ENCODE measurements at places on chromosomes 16 and 17. TPM values are rescaled to one million over a fixed set of nuclear protein-coding genes. Genes with fewer than 3 reads are reported as not detected.

The SLC13A2 gene
- 40.5 TPM for total RNA-seq

- H3K27me3 ChIP-seq: no peaks in the 10 kb centered on the region
- H3K27ac ChIP-seq: no peak overlapping the region
- H3K4me3 ChIP-seq: no peak overlapping the region
- DNase-seq: peak; percentile 57
- no peaks in the 10 kb centered on the region for H3K36me3 ChIP-seq
These were observed 19.2 kb upstream of the ABAT start for GRCh38 chr16:8655184-8655717.

- H3K27ac ChIP-seq: no peak overlapping the region
- DNase-seq: no peak
- H3K4me1 ChIP-seq: no peaks in the 10 kb centered on the region
- H3K4me3 ChIP-seq: no peak overlapping the region
- H3K36me3 ChIP-seq: no peaks in the 10 kb centered on the region
These were observed 38.5 kb downstream of the RPH3AL start for GRCh38 chr17:313911-314613.

- H3K27me3 ChIP-seq: no peaks in the 10 kb centered on the region
- no peak for DNase-seq
- no peak overlapping the region for H3K4me3 ChIP-seq
- no peaks in the 10 kb centered on the region for H3K36me3 ChIP-seq
- H3K27ac ChIP-seq: no peak overlapping the region
These were observed 10.1 kb downstream of the MRM1 start for GRCh38 chr17:36611345-36612072.

GRCh38 chr17:41666708-41667279 lies 21.9 kb upstream of the EIF1 start:
- H3K27me3 ChIP-seq: no peaks in the 10 kb centered on the region
- no peaks in the 10 kb centered on the region for H3K4me1 ChIP-seq
- peak overlapping the region; percentile 41 for H3K4me3 ChIP-seq
- peak; percentile 92 for DNase-seq
- H3K27ac ChIP-seq: peak overlapping the region; percentile 84

- no peak overlapping the region for H3K27ac ChIP-seq
- H3K4me1 ChIP-seq: no peaks in the 10 kb centered on the region
- H3K27me3 ChIP-seq: no peaks in the 10 kb centered on the region
- H3K36me3 ChIP-seq: no peaks in the 10 kb centered on the region
These were observed 516 bp downstream of the ABR start for GRCh38 chr17:1179112-1179817.

GRCh38 chr16:2035431-2036199 lies 8.9 kb downstream of the NHERF2 start:
- H3K27me3 ChIP-seq: no peaks in the 10 kb centered on the region
- H3K4me1 ChIP-seq: peaks cover 28% of the 10 kb centered on the region
- H3K27ac ChIP-seq: peak overlapping the region; percentile 73
- peak overlapping the region; percentile 1 for H3K4me3 ChIP-seq

- peak overlapping the region; percentile 12 for H3K27ac ChIP-seq
- H3K4me1 ChIP-seq: peaks cover 6% of the 10 kb centered on the region
- no peak for DNase-seq
- H3K4me3 ChIP-seq: no peak overlapping the region
- H3K36me3 ChIP-seq: no peaks in the 10 kb centered on the region
These were observed 8.0 kb upstream of the UNK start for GRCh38 chr17:75776386-75777295.

The PITPNM3 gene
- total RNA-seq: 18.2 TPM

The CD300E gene
- 1.2 TPM for total RNA-seq

The TMEM114 gene
- not detected for total RNA-seq

The DPEP3 gene
- total RNA-seq: not detected

The TPSG1 gene
- 34.3 TPM for total RNA-seq

DNA sequence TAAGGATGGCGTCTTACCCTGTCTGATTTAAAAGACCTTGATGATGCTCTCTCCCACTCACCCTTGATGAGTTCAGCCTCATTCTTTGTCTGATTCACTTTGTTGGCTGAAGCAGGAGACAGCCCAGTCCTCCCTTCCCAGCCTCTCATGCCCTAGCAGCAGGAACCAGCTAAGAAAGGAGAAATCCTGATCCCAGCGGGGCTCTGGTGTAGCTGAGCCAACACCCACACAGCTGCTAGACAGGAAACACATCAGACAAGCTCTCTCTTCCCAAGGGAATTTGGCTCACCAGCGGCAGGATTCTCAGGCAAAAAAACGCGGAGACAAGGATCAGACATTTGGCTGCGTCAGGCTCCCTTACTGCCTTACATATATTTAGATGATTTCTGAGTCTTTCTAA lies 211.5 kb downstream of the CDH11 start:
- no peak overlapping the region for H3K4me3 ChIP-seq
- H3K36me3 ChIP-seq: no peaks in the 10 kb centered on the region
- H3K4me1 ChIP-seq: no peaks in the 10 kb centered on the region
- H3K27me3 ChIP-seq: no peaks in the 10 kb centered on the region
- no peak overlapping the region for H3K27ac ChIP-seq
- peak; percentile 18 for DNase-seq

GRCh38 chr16:78170494-78170933 lies 71.1 kb downstream of the WWOX start:
- H3K4me1 ChIP-seq: no peaks in the 10 kb centered on the region
- no peak overlapping the region for H3K4me3 ChIP-seq
- no peaks in the 10 kb centered on the region for H3K36me3 ChIP-seq

DNA sequence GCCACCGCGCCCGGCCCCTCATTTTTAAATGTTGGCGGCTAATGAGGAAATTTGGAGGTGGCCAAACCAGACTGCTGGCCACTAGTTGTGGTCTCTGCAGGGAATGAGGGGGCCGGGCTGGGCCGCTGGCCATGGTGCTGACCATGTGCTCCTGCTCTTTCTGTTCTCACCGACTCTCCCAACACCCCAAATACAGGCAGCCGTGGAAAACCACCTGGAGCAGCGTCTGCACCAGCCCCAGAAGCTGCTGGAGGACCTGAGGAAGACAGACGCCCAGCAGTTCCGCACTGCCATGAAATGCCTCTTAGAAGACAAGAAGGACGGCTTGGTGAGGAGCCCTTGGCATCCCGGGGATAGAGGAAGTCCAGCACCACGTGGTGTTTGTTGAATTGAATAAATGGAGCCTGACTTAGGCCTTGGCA lies 21.3 kb downstream of the OTOA start:
- H3K4me1 ChIP-seq: no peaks in the 10 kb centered on the region
- DNase-seq: no peak
- H3K27me3 ChIP-seq: no peaks in the 10 kb centered on the region
- no peak overlapping the region for H3K4me3 ChIP-seq
- no peak overlapping the region for H3K27ac ChIP-seq

GRCh38 chr16:58201163-58201562 lies 3.3 kb upstream of the CSNK2A2 start:
- H3K27me3 ChIP-seq: no peaks in the 10 kb centered on the region
- H3K36me3 ChIP-seq: no peaks in the 10 kb centered on the region
- no peak for DNase-seq
- no peak overlapping the region for H3K27ac ChIP-seq

DNA sequence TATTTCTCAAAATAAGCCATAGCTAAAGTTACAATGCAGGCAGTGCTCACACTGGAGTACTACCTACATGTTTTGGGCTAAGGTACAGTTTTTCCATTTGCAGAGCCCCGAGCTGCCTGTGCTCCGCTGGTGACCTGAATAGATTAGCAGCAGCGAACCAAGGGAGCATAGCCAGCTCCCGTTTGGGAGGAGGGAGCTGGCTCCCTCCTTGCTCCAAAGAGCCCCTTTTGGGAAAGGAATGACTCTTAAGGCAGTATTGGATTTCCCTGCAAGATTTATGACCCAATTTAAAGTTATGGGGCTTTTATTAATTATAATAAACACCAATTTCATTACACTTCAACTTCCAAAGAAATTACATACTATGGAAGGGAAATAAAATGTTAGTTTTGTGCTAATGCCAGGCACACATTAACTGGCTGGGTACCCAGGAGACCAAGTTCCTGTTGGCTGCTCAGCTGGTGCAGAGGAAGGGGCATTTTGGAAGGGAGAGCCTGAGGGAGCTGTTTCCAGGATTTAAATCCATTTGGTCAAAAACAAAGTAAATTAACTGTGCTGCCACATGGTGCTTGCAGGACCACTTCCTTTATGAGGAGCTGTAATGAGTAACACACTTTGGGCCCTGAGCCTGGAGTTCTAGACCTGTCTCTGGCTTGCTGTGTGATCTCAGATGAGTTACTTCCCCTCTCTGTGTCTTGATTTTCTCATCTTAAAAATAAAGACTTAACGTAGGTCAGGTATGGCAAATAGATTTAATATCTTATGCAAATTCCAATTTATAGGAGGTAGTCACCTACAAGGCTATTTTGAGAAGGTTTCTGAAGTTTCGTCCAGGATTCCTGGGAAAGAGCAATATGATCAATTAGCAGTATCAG lies 362.1 kb upstream of the CCL2 start:
- no peak for DNase-seq
- H3K4me3 ChIP-seq: no peak overlapping the region
- H3K36me3 ChIP-seq: no peaks in the 10 kb centered on the region
- no peak overlapping the region for H3K27ac ChIP-seq
- H3K4me1 ChIP-seq: no peaks in the 10 kb centered on the region
- no peaks in the 10 kb centered on the region for H3K27me3 ChIP-seq

GRCh38 chr16:57648581-57649442 lies 19.3 kb upstream of the ADGRG3 start:
- no peak overlapping the region for H3K4me3 ChIP-seq
- H3K27ac ChIP-seq: no peak overlapping the region
- no peaks in the 10 kb centered on the region for H3K4me1 ChIP-seq
- no peaks in the 10 kb centered on the region for H3K36me3 ChIP-seq
- no peaks in the 10 kb centered on the region for H3K27me3 ChIP-seq

DNA sequence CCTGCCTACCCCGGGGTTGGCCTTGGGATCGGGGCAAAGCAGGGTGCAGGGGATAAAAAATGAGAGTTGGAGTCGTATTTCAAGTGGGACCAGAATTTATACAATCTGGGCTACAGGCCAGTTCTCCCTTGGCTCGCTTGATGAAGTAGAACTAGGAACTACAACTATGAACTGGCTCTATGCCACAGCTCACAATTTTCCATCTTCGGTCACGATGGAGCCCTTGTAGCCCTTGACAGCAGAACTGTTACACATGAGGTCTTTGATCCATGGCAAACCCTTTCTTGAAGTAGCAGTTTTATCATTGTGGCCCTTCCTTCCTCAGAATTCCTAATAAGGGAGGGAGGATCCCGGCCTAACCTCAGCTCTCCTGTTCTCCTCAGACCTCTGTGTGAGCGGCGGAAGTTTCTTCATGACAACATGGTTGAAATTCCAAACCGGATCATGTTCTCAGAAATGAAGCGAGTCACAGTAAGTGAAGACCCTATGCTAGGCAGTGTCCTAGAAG lies 17.1 kb downstream of the LIG3 start:
- no peak overlapping the region for H3K4me3 ChIP-seq
- H3K27ac ChIP-seq: peak overlapping the region; percentile 27
- peak; percentile 31 for DNase-seq
- H3K27me3 ChIP-seq: no peaks in the 10 kb centered on the region
- peaks cover 1% of the 10 kb centered on the region for H3K36me3 ChIP-seq

The WFIKKN1 gene
- 1.1 TPM for total RNA-seq

The PLK1 gene
- total RNA-seq: 17.6 TPM

DNA sequence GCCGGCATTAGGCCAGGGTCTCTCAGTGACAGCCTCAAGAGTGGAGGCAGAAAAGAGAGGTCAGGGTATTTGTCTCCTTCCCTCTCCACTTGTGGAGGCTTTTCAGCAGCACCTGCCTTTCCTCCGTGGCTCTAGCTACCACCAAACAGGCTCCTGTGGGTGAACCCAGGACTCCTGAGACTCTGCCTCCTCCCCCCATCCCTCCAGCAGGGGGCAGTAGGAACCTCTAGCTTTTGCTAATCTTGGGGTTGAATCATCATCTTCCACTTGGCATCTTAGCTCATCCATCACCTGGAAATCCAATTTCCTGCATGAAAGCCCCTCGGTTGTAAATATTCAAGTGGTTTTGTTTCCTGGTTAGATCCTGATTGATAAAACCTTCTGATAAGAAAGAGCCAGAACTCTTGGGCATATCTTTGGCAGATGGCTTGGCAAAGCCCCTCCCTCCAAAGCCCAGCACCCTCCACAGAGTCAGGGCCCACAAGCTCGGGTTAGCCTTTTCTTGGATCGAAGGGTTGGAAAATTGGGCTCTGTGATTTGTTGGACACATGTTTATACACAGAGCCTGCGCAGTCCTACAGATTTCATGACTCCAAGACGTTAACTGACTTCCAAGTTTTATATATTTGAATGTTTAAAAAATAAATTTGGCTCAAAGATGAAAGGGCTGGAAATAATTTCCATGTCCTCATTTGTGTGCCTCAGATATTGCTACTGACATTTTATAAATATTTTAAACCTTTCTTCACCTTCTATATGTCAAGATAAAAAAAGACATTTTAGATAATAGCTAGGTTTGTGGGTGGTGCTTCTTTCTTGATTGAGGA lies 322.1 kb downstream of the MAP2K4 start:
- H3K4me3 ChIP-seq: no peak overlapping the region
- DNase-seq: peak; percentile 60
- H3K27me3 ChIP-seq: no peaks in the 10 kb centered on the region
- H3K36me3 ChIP-seq: no peaks in the 10 kb centered on the region

The HSD17B2 gene
- 44.6 TPM for total RNA-seq

- H3K27me3 ChIP-seq: no peaks in the 10 kb centered on the region
- DNase-seq: no peak
- no peak overlapping the region for H3K27ac ChIP-seq
- H3K4me1 ChIP-seq: no peaks in the 10 kb centered on the region
- no peak overlapping the region for H3K4me3 ChIP-seq
- H3K36me3 ChIP-seq: no peaks in the 10 kb centered on the region
These were observed 106.2 kb downstream of the SNX11 start for GRCh38 chr17:48213797-48214196.

DNA sequence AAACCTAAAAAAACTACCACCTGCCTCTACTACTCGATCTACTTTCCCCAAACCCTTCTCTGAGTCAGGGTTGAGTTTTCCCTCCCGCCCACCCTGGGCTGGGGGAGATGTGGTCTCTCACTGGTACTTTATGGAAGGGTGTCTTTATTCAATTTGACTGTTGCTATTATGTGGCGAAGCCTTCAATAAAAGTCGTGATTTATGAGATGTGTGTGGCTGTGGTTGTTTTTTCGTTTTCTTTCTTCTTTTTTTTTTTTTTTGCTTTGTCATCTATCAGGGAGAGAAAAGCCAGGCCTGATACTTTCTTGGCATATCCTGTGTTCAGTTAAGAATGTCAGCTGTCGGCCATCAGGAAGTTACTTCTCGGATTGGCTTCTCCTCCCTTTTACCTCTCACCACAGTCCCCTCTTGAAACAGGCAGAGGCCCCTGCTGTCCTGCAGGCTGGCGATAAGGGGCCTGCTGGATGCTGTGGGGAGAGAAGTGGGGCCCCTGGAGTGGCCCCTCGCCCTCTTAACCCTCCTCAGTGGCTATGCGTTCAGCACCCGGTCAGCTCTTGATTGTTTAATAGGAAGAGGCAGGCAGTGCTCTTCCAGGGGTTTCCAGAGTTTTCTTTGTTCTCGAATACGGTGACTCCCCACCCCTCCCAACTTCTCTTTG lies 123.0 kb downstream of the MSI2 start:
- no peaks in the 10 kb centered on the region for H3K27me3 ChIP-seq
- no peak overlapping the region for H3K27ac ChIP-seq
- no peaks in the 10 kb centered on the region for H3K4me1 ChIP-seq
- no peak overlapping the region for H3K4me3 ChIP-seq
- DNase-seq: no peak

- H3K36me3 ChIP-seq: peaks cover 5% of the 10 kb centered on the region
- no peak overlapping the region for H3K4me3 ChIP-seq
- H3K27me3 ChIP-seq: no peaks in the 10 kb centered on the region
- H3K4me1 ChIP-seq: no peaks in the 10 kb centered on the region
- peak; percentile 35 for DNase-seq
These were observed 105.1 kb downstream of the CHD9 start for GRCh38 chr16:53159781-53160436.

The CCDC200 gene
- total RNA-seq: not detected

The FOXL1 gene
- total RNA-seq: 2.5 TPM

- H3K27me3 ChIP-seq: peaks cover 7% of the 10 kb centered on the region
- H3K4me1 ChIP-seq: no peaks in the 10 kb centered on the region
- no peaks in the 10 kb centered on the region for H3K36me3 ChIP-seq
- H3K27ac ChIP-seq: no peak overlapping the region
- no peak overlapping the region for H3K4me3 ChIP-seq
These were observed 24.5 kb upstream of the CD300E start for GRCh38 chr17:74647871-74648672.

All from colonic mucosa (tissue), 4 donors.